NCI-H2171 treated with DMSO at 0.1 percent for 48 hours (cell line): ENCODE measurements at places on chromosomes 13 and 19.
A peak's percentile ranks its signal among the peaks of the same experiment; 100 is the strongest.

- DNase-seq, result no peak
Measured at GRCh38 chr19:18239303-18239702, 13.1 kb upstream of the PDE4C start.

DNA sequence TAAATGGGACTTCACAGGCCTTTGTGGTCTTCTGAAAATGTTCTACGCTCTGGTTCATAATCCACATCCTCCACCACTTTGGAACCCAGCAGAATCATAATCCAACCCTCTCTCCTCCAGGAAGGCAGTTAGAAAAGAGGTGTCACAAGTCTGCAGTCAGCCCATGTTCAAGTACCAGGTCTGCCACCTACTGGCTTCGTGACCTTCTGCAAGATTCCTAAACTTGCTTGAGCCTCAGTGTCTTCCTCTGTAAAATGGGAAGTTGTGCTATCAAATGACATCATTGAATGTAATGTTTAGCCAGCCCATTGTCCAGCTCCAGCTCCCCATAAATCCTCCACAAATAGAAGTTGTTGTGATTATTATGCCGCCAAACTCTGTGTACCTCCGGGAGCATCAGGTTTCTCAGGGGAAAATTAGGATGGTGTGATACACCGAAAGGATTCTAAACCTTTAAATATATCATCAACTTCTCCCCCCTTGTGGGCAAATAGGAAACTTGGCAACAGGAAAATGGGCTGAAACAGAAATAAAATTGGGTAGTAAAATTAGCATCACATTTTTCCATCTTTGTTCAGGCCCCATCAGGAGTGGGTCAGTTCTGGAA, 109.7 kb downstream of the NUFIP1 start:
- DNase-seq, result peak; percentile 8

- DNase-seq, result no peak
Measured at GRCh38 chr13:77558016-77558415, 22.5 kb downstream of the SCEL start.

- no peak for DNase-seq
Measured at GRCh38 chr19:44796701-44797115, 12.2 kb upstream of the BCAM start.

DNA sequence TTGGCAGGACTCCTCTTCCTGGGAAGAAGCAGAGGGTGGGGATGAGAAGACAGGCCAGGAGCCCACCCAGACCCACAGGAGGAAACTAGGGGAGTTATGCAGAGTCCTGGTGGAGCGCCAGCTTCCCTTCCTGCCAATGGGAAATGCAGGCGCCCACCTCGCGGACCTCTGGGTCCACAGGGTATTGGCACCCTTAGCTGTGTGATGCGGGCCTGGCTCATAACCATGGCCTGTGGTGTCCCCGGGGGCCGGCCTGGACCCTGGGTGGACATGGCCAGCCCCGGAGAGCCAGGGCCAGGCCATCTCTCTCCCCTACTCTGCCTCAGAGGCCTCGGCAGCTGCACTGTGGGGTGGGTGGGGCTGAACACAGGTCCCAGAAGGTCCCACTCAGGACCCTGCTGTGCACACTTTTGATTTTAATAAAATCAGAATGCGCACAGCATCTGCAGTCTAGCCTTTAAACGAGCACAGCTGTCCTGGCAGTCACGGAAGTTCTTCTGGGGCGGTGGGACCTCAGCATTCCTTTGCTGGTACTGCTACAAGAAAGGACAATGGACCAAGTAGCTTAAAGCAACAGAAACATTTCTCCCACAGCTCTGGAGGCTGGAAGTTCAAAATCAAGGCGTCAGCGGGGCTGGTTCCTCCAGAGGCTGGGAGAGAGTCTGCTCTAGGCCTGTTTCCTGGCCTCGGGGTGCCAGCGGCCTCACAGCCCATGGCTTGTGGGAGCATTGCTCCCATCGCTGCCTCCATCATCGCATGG, 1.8 kb downstream of the F10 start:
- no peak for DNase-seq

- no peak for DNase-seq
Measured at GRCh38 chr13:28533125-28533436, 38.2 kb upstream of the FLT1 start.

DNA sequence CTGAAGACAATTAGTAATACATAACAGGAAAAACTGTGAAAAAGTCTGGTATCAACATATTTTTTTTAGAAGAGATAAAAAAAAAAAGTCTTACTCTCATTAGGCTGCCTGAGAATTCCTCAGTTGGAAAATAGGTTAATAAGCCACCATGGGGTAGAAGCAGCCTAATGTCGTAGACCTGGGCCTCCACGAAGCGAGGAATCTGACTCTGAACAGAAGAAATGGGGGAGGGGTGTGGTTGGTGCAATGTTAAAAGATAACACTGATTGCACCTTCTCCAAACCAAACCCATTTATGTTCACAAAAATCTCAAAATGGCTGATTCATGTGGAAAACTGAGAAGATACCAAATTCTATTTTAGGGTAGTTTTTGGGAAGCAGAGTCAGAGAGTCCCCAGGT, 62.4 kb downstream of the MPHOSPH8 start:
- no peak for DNase-seq
